ENCODE measurements at places on chromosomes 1 and 21. TPM values are rescaled to one million over a fixed set of nuclear protein-coding genes. Genes with fewer than 3 reads are reported as not detected.

The OR2W3 gene
- polyA plus RNA-seq: 0.55 TPM

The ADORA1 gene
- polyA plus RNA-seq: 5.5 TPM

The OR2T33 gene
- not detected for polyA plus RNA-seq

The LCE2C gene
- polyA plus RNA-seq: not detected

The TAL1 gene
- polyA plus RNA-seq: 4.5 TPM

The CFHR2 gene
- polyA plus RNA-seq: not detected

The L1TD1 gene
- polyA plus RNA-seq: 3.4 TPM

The DHCR24 gene
- polyA plus RNA-seq: 110 TPM

The CELSR2 gene
- 42.1 TPM for polyA plus RNA-seq

The GSTM4 gene
- polyA plus RNA-seq: 60.4 TPM

The HPCAL4 gene
- 0.40 TPM for polyA plus RNA-seq

- DNase-seq: no peak
These were observed 248.9 kb downstream of the NTNG1 start for GRCh38 chr1:107389410-107390396.

GRCh38 chr1:247360991-247361731, 29.5 kb upstream of the ZNF496 start:
- no peak for DNase-seq

DNA sequence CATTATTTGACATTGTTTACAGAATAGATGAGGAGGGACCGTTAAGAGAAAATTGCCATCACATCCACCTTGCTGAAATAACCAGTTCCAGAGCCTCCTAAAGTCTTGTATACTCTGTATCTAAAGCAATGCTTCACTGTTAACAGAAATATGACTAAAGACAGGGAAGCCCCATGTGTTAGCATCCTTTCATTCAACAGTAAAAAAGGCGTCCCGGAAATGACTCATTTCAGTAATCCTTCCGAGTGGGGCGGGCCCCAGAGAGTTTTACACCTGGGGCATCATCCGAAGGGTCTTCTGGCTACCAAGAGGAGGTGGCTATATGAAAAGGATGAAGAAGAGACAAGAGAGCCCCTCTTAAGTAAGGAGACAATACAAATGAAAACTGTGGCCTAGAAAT, 227.2 kb downstream of the SLC45A1 start:
- DNase-seq: no peak

GRCh38 chr1:10910681-10911489, 101.6 kb upstream of the TARDBP start:
- DNase-seq: no peak

GRCh38 chr1:243246916-243247315, 8.2 kb downstream of the CEP170 start:
- DNase-seq: no peak

DNA sequence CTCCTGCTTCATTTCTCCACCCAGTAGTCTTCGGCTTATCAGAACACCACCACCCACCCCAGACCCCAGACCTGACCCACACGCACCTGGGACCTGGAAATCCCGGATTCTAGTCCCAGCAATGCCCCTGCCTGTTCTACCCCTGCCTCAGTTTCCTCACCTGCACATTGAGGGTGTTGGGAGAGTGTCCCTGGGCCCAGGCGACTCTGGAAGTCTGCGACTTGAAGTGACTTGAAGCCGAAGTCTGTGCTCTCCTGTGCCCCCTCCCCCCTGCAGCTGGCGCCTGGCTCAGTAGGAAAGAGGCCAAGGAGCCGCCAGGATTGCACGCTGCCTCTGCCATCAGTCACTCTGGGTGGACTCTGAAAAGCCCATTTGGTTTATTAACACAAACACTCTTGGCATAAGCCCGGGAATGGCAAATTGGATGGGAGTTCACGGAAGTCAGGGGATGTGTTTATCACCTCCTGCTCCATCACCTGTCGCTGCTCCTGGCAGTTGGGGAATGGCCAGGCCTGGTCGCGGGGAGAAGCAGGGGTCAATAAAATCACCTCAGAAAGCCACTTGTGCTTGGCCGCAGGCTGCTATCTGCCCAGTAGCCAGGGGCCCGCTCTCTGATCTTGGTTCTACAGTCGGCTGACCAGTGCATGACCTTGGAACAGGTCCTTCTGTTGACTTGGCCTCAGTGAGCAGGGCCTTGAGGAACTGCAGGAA, 132.7 kb downstream of the ACTL8 start:
- DNase-seq: no peak

- no peak for DNase-seq
These were observed 83.3 kb downstream of the FNBP1L start for GRCh38 chr1:93531193-93531592.

- DNase-seq: no peak
These were observed 153.2 kb downstream of the COQ8A start for GRCh38 chr1:227093309-227093708.

GRCh38 chr1:73784026-73784425, 413.9 kb downstream of the LRRIQ3 start:
- DNase-seq: no peak

GRCh38 chr1:115830963-115831362, 10.0 kb downstream of the NHLH2 start:
- no peak for DNase-seq

DNA sequence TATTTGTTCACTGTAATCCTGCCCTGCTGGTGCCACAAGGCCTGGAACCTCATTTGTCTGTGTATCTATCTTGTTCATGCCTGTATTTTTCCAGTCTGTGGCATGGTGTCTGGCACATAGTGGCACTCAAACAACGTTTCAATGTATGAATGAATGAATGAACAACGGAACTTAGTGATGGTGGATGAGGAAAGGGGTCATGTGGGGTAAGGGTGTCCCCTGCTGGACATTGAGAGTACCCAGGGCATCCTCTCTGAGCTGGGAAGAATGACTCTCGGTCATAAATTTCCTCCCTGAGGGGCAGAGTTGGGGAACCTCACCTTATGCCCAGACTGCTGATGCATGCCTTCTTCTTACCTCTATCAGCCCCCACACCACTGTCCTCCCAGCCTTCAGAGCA, 18.9 kb upstream of the ZNF683 start:
- DNase-seq: no peak

DNA sequence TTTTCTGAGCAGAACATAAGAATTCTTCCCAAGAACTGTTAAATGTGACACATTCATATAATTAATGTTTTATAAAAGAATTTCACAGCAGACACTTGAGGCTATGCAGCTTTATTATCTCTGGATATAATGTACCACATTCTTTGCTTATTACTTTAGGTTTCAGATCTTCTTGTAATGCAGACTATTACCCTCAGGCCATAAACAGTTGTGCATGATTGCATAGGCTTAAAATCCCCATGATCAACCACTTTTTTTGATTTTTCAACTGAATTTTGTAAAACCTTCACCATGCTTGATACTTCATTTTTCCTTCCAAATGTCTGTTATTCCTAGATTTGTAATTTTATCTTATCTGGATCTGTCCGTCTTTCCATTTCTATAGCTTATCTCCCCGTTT, 1355.7 kb downstream of the BRINP3 start:
- DNase-seq: no peak

GRCh38 chr21:42655796-42656770, 2.7 kb downstream of the PDE9A start:
- DNase-seq: no peak

GRCh38 chr1:34270181-34270580, 93.5 kb downstream of the C1orf94 start:
- DNase-seq: no peak

- DNase-seq: no peak
These were observed 150.6 kb downstream of the HS2ST1 start for GRCh38 chr1:87064986-87065385.

- DNase-seq: no peak
These were observed 199.6 kb downstream of the DPYD start for GRCh38 chr1:97721221-97721620.

DNA sequence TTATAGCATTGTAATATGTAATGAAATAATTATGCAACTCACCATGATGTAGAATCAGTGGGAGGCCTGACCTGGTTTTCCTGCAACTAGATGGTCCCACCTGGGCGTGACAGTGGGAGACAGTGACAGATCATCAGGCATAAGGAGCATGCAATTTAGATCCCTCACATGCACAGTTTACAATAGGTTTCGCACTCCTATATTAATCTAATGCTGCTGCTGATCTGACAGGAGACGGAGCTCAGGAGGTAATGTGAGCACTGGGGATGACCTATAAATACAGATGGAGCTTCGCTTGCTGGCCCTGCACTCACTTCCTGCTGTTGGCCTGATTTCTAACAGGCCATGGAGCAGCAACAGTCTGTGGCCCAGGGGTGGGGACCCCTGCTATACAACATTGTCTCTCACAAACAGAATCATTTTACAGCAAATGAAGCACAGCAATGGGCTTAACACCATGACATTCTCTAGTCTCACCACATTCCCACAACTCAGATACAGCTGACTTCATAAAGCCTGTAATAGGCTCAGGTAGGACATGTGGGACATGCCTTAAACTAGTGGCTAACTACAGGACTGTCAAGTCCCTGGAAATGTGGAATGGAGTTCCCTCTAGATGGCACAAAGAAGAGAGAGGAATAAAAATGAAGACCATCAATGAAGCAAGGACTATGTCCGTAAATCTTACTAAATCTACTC, 40.7 kb upstream of the SLC5A9 start:
- no peak for DNase-seq

- no peak for DNase-seq
These were observed 23.1 kb upstream of the SLC27A3 start for GRCh38 chr1:153752072-153752471.

DNA sequence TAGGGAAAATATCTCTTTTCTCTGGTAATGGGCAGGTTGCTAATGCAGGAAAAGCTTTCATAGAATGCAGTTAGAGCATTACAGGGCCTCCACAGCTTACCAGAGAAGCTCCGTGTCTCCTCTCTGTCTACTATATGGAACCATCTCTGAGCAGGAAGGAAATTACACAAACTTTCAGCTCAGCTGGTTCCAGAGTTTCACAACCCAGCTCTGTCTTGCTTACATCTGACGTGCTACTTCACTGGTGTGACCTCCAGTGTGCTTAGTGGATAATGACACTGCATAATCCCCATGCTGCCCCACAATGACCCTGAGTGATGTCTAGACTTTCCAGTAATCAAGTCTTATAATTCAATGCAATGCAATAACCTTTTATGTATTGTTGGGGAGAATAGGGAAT, 4.3 kb upstream of the FGGY start:
- DNase-seq: no peak

All from renal pelvis (tissue), 12 donors.